ENCODE measurements at places on chromosomes 5 and 9.

DNA sequence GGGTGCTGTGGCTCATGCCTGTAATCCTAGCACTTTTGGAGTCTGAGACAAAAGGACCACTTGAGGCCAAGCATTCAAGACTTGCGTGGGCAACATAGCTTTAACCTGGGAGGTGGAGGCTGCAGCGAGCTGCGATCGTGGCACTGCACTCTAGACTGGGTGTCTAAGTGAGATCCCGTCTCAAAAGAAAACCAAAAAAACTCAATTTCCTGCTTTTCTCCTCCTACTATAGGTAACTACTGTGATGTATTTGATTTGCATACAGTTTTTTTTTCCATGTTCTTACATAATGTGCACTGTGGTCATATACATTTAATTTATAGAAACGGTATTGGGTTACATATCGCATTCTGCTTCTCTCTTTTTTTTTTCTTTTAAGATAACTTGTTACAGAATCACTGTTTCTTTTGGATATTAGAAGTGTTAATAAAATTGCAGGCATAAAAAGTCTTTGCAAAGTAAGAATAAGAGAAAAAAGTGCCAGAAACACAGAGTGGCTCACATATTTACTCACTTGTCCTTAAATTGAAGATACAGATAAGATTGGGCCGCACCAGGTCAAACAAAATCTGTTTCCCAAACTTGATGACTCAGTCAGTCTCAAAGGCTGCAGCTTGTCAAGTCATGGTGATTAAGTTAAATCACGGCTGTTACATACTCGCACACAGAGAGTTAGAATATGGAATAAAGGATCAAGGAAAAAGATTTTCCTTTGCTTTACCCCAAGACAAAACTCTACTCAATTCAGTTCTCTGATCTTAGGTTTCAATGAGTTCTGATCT, 2.0 kb upstream of the PTGR1 start:
- no peak for DNase-seq

DNA sequence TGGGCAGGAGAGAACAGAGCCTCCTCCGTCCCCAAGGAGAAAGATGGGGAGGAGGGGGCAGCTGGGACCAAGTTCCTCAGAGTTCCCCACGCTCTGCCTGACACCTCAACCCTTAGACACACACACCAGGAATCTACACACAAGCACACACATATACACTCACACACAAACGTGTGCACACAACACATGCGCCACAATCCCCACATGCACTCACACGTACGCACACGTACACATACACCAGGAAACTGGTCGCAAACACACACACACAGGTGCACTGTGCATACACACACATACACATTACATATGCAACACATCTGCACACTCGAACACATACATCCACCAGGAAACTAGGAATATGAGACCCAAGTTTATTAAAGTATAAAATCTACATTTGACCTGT, 50.4 kb downstream of the ROR2 start:
- no peak for DNase-seq

- no peak for DNase-seq
Observed at GRCh38 chr9:109846776-109847175, 66.8 kb downstream of the PALM2AKAP2 start.

GRCh38 chr5:146683861-146684260, 167.9 kb upstream of the GPR151 start:
- no peak for DNase-seq

- DNase-seq = no peak
Observed at GRCh38 chr5:68418201-68418600, 202.6 kb downstream of the PIK3R1 start.

- DNase-seq = no peak
Observed at GRCh38 chr5:76849419-76850291, at the start of gene S100Z. Gene S100Z (plus strand): TSS chr5:76850014. CDS start chr5:76875360, 25,346 bp downstream.

GRCh38 chr9:36461323-36461722, 61.3 kb upstream of the RNF38 start:
- no peak for DNase-seq

- no peak for DNase-seq
Observed at GRCh38 chr9:120446671-120447070, 133.3 kb downstream of the CDK5RAP2 start.

- no peak for DNase-seq
Observed at GRCh38 chr5:147479444-147479843, 30.4 kb downstream of the DPYSL3 start.

- DNase-seq = no peak
Observed at GRCh38 chr9:113568571-113569321, 105.2 kb downstream of the RGS3 start.

GRCh38 chr9:100281676-100282387, 70.9 kb downstream of the TEX10 start:
- no peak for DNase-seq

- DNase-seq = no peak
Observed at GRCh38 chr5:5266297-5266696, 126.2 kb downstream of the ADAMTS16 start.

DNA sequence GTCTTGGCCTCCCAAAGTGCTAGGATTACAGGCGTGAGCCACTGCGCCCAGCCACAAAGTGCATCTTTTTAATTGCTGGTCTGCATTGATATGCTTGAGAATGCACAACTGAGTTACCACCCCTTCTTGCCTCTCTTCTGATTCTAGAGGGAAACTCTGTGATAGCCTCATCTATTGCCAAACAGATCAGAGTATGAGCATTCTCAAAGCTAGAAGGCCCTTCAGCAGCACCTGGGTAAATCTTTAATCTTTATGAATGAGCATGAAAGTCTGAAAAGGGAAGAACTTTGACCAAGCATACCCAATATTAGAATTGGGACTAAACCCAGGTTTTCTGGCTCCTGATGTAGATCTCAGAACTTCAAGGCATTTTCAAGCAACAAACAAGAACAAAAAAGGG, 298.3 kb upstream of the TNC start:
- no peak for DNase-seq

GRCh38 chr9:30757723-30758122, 1626.7 kb upstream of the ACO1 start:
- no peak for DNase-seq
